ENCODE measurements at places on chromosomes 1 and 21.

GRCh38 chr1:3777078-3777547 lies 4.6 kb downstream of the SMIM1 start:
- peaks cover 6% of the 10 kb centered on the region for H3K4me1 ChIP-seq
- DNase-seq = no peak
- H3K27me3 ChIP-seq = no peaks in the 10 kb centered on the region
- no peaks in the 10 kb centered on the region for H3K36me3 ChIP-seq
- no peak overlapping the region for H3K4me3 ChIP-seq
- no peak overlapping the region for H3K27ac ChIP-seq

DNA sequence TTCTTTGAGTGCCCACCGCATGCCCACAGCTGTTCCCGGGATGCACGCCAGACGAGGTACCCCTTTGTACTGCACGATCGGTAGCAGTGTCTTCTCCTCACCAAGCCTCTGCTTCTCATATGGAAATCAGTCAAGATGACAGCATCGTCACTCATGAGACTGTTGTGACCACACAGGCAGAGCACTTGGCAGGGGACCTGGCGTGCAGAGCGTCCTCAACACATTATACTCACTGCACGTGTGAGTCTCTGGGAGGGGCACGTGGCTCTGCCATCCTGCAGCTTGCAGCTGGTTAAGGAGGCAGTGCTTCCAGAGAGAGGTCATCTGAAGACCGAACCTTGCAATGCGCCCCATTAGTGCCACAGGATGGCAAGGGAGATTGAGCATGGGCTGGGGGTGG lies 266.8 kb downstream of the NPHP4 start:
- H3K36me3 ChIP-seq = no peaks in the 10 kb centered on the region
- DNase-seq = no peak
- H3K27me3 ChIP-seq = no peaks in the 10 kb centered on the region
- H3K4me3 ChIP-seq = no peak overlapping the region
- H3K4me1 ChIP-seq = no peaks in the 10 kb centered on the region

DNA sequence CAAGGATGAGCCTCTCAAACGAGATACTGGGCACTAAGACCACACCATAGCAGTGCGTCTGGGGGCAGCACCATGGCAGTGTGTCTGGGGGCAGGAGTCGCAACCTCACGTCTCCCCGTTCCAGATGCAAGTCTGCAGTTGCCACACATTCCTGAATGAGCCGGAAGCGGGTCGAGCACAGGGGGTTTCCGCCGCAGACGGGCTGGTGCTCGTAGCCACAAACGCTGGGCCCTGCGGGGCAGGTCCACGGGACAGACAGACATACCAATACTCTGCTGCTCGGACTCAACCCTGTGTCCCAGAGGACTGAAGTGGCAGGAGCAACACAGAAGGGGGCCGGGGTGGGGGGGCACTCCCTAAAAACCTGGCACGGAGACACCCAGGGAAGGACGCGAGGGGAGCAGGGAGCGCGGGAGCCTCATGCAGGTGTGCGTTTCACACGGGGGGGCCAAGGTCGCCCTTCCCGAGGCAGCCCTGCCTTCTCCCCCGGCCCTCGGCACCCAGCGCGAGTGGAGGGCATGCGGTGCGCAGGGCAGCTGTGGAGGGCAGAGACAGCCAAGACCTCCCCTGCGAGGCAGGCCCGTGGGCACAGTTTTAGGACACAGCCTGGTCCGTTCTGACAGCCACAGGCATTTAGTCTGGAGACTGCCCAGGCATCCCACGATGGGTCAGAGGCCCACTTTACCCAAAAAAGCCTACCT lies 24.5 kb downstream of the PTTG1IP start:
- no peaks in the 10 kb centered on the region for H3K36me3 ChIP-seq
- no peaks in the 10 kb centered on the region for H3K27me3 ChIP-seq
- peaks cover 3% of the 10 kb centered on the region for H3K4me1 ChIP-seq
- DNase-seq = no peak

DNA sequence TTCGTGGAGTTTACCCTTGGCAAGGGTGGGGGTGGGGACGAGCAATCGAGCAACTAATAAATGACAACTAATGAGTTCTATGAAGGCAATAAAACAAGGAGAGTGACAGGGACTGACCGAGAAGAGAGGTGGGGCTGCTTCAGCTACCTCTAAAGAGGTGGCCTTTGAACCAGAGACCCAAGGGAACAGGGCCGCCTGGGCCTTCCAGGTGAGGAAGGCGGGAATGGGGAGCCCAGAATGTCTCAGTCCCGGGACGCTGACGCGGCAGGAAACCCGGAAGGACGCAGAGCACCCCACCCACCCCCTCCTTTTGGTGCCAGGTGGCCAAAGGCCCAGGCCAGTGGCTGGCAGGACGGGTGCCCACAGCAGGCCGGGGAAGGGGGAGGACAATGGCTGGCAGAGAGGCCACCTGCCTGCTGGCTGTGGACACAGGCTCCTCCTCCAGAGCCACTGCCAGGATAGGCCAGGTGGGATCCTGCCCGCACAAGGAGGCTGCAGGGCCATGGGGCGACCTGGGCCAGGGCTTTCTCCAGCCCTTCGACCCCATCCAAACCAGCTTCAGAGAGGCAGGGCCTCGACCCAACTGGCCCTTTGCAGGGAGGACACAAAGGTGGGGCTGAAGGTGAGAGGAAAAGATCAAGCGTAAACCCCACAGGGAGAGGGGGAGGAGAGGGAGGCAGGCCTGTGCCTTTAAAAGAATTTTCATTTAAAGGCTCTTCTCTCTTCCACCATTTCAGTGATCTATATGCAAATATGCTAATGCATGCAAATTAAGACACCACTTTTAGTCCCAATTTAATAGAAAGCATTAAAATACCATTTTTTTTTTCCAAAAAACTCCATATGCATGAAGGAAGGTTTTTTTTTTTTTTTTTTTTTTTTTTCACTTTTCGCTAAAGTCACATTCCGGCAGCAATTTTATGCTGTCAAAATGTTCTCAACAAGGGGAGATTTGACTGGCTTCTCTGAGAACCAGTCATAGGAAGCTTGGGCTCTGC lies 58.1 kb downstream of the CASZ1 start:
- peaks cover 2% of the 10 kb centered on the region for H3K4me1 ChIP-seq
- H3K27me3 ChIP-seq = no peaks in the 10 kb centered on the region
- no peak for DNase-seq
- no peaks in the 10 kb centered on the region for H3K36me3 ChIP-seq
- H3K27ac ChIP-seq = no peak overlapping the region

GRCh38 chr1:59261537-59261936 lies 35.4 kb upstream of the FGGY start:
- no peak for DNase-seq
- H3K27ac ChIP-seq = no peak overlapping the region
- H3K4me1 ChIP-seq = peaks cover 7% of the 10 kb centered on the region

GRCh38 chr1:235270625-235271024 lies 57.4 kb downstream of the ARID4B start:
- H3K4me1 ChIP-seq = peaks cover 2% of the 10 kb centered on the region
- H3K27ac ChIP-seq = no peak overlapping the region
- H3K27me3 ChIP-seq = no peaks in the 10 kb centered on the region
- H3K4me3 ChIP-seq = no peak overlapping the region
- no peaks in the 10 kb centered on the region for H3K36me3 ChIP-seq

All from ovary (tissue), 10 donors.